ENCODE measurements at places on chromosomes 2 and 18.

DNA sequence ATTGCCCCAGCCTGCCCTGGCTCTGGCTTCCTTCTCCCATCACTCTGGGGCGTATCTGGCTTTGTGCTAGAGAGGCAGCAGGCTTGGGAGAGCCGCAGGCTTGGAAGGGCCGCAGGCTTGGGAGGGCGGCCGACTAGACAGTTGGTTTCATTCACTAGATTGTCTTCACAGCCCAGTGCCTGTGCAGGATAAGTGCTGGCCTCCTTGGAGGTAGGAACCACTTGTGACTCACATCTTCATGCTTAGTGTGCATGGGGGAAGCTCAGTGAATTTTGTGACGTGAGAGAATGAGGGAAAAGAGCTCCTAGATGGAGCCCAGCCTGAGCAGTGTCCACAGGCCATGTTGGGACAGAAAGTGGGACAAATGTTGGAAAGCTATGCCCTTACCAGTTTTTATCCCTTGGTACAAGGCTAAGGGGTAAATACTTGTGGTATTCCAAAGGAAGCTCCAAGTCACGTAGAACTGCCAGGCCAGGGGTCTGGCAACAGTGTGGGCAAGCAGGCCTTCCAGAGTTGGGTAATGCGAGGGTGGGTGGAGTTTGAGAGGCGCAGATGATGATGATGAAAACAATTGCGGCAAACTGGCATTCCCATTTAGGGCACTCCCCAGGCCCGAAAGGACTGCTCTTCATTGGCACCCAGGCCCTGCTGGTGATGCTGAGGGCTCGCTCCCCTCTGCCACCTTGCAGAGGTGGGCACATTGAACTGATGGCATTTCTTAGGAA is 100.1 kb downstream of the DDX1 start:
- DNase-seq, result no peak

- DNase-seq, result no peak
Observed at GRCh38 chr2:230734247-230735175, 21.9 kb downstream of the CAB39 start.

DNA sequence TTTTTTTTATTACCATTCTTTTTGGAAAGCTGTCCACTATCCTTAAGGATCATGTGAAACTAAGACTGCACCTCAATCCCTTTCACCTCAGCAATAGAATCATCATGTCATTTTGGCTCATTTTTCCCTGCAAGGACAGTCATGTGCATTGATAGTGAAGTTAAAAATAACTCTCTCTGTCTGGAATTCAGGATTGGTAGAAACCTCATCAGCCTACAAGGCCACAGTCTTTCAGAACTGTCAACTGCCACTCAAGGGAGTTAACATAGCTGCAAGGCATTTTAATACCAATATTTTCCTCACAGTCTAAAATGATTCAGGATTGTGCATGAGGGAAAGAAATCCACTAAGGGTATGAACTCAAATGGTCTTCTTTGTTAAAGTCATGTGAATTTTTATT is 201.5 kb upstream of the KCNJ3 start:
- no peak for DNase-seq

DNA sequence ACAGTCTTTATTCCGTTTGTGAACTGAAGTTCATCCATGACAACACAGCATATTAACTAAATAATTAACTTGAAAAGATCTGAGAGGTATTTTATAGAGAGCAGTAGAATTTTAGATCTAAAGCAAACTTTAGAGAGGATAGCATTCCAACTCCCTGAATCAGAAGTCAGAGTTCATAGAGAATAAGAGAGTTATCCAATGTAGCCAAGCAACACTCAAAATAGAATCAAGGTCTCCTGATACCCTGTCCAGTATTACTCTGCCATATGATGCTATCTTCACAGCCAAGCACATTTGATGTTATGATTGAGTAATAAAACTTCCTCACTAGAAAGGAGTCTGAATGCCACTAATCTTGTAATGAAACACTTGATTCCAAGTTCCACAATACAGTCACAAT is 55.5 kb downstream of the RIT2 start:
- no peak for DNase-seq

GRCh38 chr2:205633994-205634393 is 48.3 kb upstream of the NRP2 start:
- DNase-seq, result no peak

DNA sequence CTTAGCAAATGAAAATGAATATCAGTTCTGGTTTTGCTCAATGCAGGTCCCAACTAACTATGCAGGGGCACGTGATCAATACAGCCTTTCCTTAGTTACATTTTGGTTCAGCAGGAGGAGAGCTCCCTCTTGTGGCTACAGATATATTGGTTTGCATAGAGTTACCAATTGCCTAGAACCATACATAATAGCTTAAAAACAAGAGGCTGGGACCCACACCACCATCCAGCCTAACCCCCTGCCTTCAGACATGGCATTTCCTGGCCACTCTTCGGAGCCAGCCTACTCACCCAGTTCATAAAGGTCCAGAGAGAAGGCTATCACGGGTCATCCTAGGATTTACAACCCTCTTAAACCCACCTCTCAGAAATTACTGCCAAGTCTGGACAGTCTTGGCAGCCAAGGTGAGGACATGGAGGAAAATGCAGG is 10.5 kb downstream of the CCDC93 start:
- DNase-seq, result peak; percentile 56

GRCh38 chr2:7847321-7847720 is 834.5 kb upstream of the ID2 start:
- no peak for DNase-seq

GRCh38 chr18:27785815-27786471 is 391.0 kb downstream of the CDH2 start:
- no peak for DNase-seq

GRCh38 chr2:21198637-21199036 is 74.9 kb downstream of the TDRD15 start:
- no peak for DNase-seq

- no peak for DNase-seq
Observed at GRCh38 chr2:149383340-149383739, 53.0 kb downstream of the LYPD6 start.

DNA sequence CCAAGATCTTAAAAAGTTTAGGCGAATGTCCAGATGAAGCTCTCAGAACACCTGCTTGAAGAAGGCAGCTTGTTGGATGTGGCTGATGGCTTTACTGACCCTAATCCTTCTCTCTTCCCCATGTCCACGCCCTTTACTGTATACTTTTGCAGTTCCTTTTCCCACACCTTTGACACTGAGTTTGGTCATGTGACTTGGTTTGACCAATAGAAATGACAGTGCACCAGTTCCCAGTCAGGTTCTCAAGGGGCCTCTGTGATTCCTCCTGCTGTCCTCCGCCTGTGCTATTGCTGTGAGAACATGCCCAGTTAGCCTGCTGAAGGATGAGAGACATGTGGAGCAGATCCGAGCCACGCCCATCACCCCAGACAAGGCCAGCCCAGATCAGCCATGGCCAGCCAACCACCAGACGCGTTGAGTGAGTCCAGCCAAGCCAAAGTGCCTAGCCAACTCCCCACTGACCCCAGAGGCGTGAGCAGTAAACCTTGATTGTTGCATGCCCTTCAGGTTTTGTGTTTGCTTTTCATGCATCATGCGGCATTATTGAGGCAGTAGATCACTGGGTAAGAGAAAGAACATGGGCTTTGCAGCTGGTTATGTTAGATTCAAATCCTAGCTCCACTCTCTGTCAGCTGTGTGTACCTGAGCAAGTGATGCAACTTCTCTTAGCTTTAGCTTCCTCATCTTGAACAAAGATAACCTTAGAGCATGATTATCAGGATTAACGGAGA is 258.0 kb upstream of the SIX2 start:
- no peak for DNase-seq

DNA sequence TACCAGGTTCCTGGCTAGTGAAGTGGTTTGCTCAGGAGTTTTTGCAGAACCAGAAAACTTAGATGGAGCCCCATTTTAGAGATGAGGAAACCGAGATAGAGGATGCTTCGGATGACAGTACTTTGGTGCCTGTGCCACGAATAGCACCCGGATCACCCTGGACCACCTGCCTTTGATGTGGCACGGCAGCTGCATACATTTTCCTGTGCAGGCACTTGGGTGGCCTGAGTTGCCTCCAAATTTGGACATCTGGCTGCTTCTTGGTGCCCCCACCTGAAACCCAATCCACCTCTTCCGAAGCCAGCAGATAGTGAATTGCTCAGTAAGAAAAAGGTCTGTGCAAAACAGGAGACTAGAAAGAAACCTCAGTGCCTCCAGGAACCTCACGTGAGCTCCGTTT is 140.6 kb upstream of the ID2 start:
- no peak for DNase-seq

- DNase-seq, result no peak
Observed at GRCh38 chr2:174686430-174686829, 77.8 kb downstream of the CHRNA1 start.

GRCh38 chr18:159037-159652 is 788 bp downstream of the USP14 start:
- DNase-seq, result no peak

- DNase-seq, result no peak
Observed at GRCh38 chr2:1460851-1461418, 47.7 kb downstream of the TPO start.

GRCh38 chr18:59065684-59066083 is 74.0 kb upstream of the SEC11C start:
- no peak for DNase-seq

- DNase-seq, result no peak
Observed at GRCh38 chr2:100199421-100199820, 57.0 kb upstream of the AFF3 start.

DNA sequence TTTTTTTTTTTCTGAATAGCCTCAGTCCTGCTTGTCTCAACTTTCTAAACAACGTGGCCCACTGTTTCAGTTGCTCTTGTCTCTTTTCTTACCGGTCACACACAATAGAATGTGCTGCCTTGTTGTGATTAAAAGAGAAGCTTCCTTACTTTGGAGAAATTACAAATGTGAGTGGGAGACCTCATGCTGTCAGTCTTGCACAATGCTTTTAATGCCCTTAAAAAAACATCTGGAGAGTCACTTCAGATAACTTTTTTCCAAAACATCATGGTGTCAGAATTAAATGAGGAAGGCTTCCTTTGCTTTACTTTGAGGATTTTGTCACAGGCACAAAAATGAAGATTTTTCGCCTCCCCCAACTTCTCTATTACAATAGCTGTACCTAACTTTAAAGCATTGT is 37.7 kb downstream of the LHCGR start:
- DNase-seq, result no peak

DNA sequence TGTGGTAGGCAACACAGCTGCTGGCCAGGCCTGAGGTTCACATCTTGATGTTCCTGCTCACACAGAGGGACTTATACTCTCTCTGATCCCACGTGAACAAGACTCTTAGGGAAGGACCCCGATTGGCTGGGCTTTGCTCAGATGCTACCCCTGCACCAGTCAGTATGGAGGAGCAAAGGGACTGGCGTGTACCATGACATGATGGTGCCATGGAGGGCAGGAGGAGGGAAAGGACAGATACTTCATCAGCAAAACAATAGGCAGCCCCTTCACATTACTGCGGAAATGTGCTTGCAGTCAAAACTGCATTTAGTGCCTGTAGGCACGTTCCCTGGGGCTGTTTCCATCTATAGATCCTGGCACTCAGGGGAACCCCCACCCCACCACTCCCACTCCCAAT is 42.7 kb downstream of the ZFP36L2 start:
- DNase-seq, result no peak

GRCh38 chr2:197647961-197648690 is 27.3 kb downstream of the RFTN2 start:
- no peak for DNase-seq

DNA sequence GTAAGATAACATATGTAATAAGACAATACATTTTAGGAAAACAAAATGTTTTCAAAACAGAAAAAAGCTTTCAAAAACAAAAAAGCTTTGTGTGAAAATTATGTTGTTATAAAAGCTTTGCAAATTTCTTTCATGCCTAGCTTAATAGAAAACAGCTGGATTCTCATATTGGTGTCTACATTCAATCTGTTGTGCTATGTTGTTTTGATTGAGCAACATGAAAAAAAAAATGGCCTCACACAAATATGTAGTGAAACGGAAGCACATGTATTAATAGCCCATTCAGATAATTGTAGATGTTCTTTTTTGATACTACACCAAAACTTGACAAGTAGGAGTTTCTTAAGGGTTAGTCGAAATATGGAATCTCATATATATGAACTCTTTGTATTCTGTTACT is 197.5 kb downstream of the ZEB2 start:
- no peak for DNase-seq

GRCh38 chr2:65228263-65228750 is 676 bp downstream of the ACTR2 start:
- DNase-seq, result no peak

DNA sequence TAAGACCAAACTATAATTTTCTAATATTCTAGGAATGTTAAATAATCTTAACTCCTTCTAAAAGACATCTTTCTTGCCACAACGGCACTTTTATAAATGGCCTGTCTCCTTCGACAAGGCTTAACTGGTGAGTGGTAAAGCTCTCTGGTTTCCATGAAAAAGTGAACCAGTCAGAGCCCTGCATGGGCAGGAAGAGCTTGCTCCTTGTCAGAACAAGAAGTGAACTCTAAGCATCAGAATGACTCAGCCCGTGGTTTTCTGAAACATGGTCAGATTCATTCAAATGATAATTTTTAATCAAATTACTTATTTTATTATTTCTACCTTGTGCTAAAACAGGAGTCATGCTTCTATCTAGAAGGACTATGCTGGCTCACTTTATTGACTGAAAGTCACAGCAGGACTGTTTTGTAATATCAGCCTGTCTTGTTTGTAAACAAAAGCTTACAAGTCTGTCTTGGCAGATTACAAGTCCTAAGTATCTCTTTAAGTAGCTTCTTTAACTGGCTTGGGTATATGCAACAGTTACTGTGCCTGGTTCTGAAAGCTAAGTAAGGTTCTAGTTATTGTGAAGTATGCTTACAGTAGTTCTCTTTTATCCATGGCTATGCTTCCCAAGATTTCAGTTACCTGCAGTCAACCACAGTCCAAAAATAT is 245.4 kb downstream of the NAPG start:
- no peak for DNase-seq

GRCh38 chr2:20241973-20242726 is 17.2 kb upstream of the SDC1 start:
- DNase-seq, result no peak

- DNase-seq, result no peak
Observed at GRCh38 chr18:29737620-29738019, 1304.9 kb downstream of the DSC3 start.

DNA sequence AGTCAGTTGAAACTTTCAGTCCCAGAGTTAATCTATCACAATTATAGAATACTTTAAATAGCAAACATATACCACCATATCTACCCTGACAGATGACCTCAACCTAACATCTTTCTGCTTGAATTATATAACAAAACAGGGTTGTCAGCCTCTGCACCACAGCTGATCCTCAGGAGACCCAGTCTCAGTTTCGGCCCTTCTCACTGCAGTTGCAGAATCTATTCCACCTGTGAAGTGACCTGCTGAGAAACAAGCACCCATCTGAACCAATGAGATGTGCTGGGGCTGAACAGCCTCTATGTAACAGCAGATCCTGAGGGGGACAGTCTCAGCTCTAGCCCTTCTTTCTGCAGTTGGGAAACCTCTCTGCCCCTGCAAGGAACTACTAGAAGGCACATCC is 567.6 kb downstream of the KCNJ3 start:
- DNase-seq, result no peak

DNA sequence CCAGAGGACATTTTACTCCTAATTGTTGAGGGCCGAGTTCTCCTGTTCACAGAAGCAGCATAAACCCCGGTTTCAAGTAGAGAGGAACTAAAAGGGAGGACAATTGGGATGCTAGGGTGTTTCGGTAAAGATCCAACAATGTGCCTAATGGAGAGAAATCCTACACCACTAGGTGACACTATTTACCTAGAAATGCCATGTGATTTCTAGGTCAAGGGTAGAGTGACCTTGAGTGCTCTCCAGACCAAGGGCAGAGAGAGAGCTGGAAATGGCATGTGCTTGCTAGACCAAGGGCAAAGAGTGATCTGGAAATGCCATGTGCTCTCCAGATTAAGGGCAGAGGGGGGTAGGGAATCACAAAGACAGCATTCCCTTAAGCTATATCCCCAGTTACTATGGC is 472.0 kb downstream of the DCDC2C start:
- DNase-seq, result no peak

Measured in Panc1 (cell line).